ENCODE measurements at places on chromosomes 12 and 14.

GRCh38 chr14:56422703-56423213 lies 156.8 kb upstream of the TMEM260 start:
- no peak for DNase-seq

- DNase-seq, result no peak
These were observed 217.4 kb downstream of the CRADD start for GRCh38 chr12:93894391-93895088.

DNA sequence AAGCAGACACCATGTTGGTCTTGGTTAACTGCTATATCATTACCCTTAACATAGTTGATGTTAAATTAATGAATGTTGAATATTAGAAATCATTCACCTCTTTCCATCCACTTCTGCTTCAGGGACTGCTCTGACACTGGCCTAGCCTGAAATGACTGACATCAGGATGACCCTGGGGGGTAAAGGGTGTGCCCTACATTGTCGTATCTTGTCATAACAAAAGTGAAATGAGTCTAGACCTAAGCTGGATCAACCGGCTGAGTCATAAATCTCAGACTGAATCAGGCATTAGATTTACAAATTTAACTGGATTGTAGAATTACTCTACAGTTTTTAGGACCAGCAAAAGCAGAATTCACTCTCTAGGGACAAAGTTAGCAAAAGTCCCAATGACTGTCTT lies 35.3 kb downstream of the KICS2 start:
- no peak for DNase-seq

- DNase-seq, result no peak
These were observed 20.2 kb downstream of the KLHL28 start for GRCh38 chr14:44941591-44941990.

DNA sequence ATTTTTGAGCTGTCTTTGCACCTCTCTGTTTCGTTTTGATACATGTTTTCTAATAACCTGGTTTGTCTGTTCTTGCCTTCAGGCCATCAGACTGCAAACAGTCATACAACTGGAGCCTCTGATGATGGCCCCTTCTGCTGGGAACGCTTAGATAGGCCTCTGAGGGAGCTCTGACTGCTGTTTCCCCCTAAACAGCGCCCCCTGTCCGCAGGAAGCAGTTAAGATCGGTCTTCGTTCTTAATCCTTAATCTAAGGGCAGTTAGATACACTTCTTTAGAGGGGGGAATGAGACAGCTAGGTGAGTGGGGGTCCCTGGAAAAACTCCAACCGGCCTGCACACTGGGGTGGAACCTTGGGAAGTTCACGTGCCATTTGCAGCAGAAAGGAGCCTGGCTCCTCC lies 1338.8 kb upstream of the SEL1L start:
- no peak for DNase-seq

DNA sequence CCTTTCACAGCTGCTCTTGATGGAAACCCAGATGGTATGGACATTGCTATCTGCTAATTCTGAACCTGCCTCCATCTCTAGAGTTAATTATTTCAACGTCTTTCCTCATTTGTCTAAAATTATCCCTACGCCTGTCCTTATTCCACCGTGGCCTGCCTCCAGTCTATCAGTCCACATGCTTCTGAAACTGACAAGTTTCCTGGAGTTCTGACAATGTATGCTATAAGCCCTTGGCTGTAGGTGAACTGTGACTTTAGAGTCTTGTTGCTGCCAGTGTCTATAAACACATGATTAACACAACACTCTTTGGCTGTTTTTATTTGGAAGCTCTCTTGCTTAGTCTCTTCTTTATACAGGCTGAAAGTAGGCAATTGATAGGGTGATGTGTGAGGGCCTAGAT lies 1052.9 kb downstream of the TMTC2 start:
- no peak for DNase-seq

GRCh38 chr14:60225265-60225664 lies 23.8 kb upstream of the PPM1A start:
- no peak for DNase-seq
